A549 treated with GW870086 at 1 μM for 4 hours (cell line): ENCODE measurements at places on chromosomes 1 and 21. TPM values are rescaled to one million over a fixed set of nuclear protein-coding genes. Genes with fewer than 3 reads are reported as not detected.

The KIF17 gene
- total RNA-seq, result 1.4 to 2.4 TPM (median 1.6 TPM) in 5 replicates

The LAMC2 gene
- total RNA-seq, result 21.1 to 27.1 TPM (median 24.9 TPM) in 5 replicates

The SSX2IP gene
- total RNA-seq, result 10.4 to 14.2 TPM (median 13.1 TPM) in 5 replicates

The F13B gene
- total RNA-seq, result 0.06 to 0.09 TPM (median 0.08 TPM) in 3 of 5 replicates, not detected in the others

The CFHR5 gene
- not detected in 5 replicates for total RNA-seq

The AMY1C gene
- total RNA-seq, result not detected in 5 replicates

The OPRD1 gene
- total RNA-seq, result 0.02 TPM in 3 of 5 replicates, not detected in the others

The OR2AK2 gene
- not detected in 5 replicates for total RNA-seq

The GSTM1 gene
- total RNA-seq, result not detected in 5 replicates

The RYR2 gene
- 0.01 to 0.06 TPM (median 0.02 TPM) in 3 of 5 replicates, not detected in the others for total RNA-seq

The TEDDM1 gene
- total RNA-seq, result not detected in 5 replicates

The RPTN gene
- total RNA-seq, result not detected in 5 replicates

The UBAP2L gene
- total RNA-seq, result 96.4 to 106 TPM (median 98.5 TPM) in 5 replicates

The IVL gene
- 0.10 to 0.15 TPM (median 0.10 TPM) in 3 of 5 replicates, not detected in the others for total RNA-seq

The NBPF6 gene
- total RNA-seq, result 0.19 TPM in 1 of 5 replicates, not detected in the others

The TXLNA gene
- 26.1 to 30.7 TPM (median 27.5 TPM) in 5 replicates for total RNA-seq

The TMEM82 gene
- total RNA-seq, result not detected in 5 replicates

The TNFRSF14 gene
- 0.21 to 0.39 TPM (median 0.33 TPM) in 3 of 5 replicates, not detected in the others for total RNA-seq

The LCE1A gene
- total RNA-seq, result not detected in 5 replicates

The ICOSLG gene
- total RNA-seq, result 3.7 to 5.0 TPM (median 4.4 TPM) in 5 replicates

The SLC35F3 gene
- 4.0 to 5.4 TPM (median 5.3 TPM) in 5 replicates for total RNA-seq

The VSIG8 gene
- total RNA-seq, result not detected in 5 replicates

The AMY1B gene
- not detected in 5 replicates for total RNA-seq

The MYOG gene
- not detected in 5 replicates for total RNA-seq

The MRPS15 gene
- 75.1 to 92.6 TPM (median 87.1 TPM) in 5 replicates for total RNA-seq

The EVA1C gene
- 48.6 to 58.1 TPM (median 49.3 TPM) in 5 replicates for total RNA-seq

The HAO2 gene
- not detected in 5 replicates for total RNA-seq

The OPTC gene
- not detected in 5 replicates for total RNA-seq

The SHC1 gene
- total RNA-seq, result 199 to 255 TPM (median 244 TPM) in 5 replicates

The THEM5 gene
- total RNA-seq, result not detected in 5 replicates

The FMO5 gene
- 0.22 to 0.42 TPM (median 0.29 TPM) in 5 replicates for total RNA-seq

The WNT9A gene
- 6.1 to 8.5 TPM (median 7.8 TPM) in 5 replicates for total RNA-seq

The ITLN2 gene
- total RNA-seq, result 0.30 to 0.93 TPM (median 0.57 TPM) in 5 replicates

The XKR8 gene
- 4.4 to 6.1 TPM (median 5.5 TPM) in 5 replicates for total RNA-seq

The CELA3B gene
- total RNA-seq, result not detected in 5 replicates

The OR6K2 gene
- not detected in 5 replicates for total RNA-seq

The UTS2 gene
- total RNA-seq, result not detected in 5 replicates

The LCE1E gene
- total RNA-seq, result 0.10 to 0.21 TPM in 2 of 5 replicates, not detected in the others

The AMY1A gene
- not detected in 5 replicates for total RNA-seq

The C1orf210 gene
- not detected in 5 replicates for total RNA-seq

The NHLH1 gene
- 0.30 to 0.51 TPM (median 0.38 TPM) in 5 replicates for total RNA-seq

The C1QTNF12 gene
- total RNA-seq, result 0.98 to 1.7 TPM (median 1.6 TPM) in 5 replicates

The TPRG1L gene
- total RNA-seq, result 26.1 to 30.7 TPM (median 29.6 TPM) in 5 replicates

The ZNF281 gene
- total RNA-seq, result 35.9 to 51.3 TPM (median 45.2 TPM) in 5 replicates

The KIF21B gene
- 1.4 to 2.7 TPM (median 2.2 TPM) in 5 replicates for total RNA-seq
